ENCODE measurements at places on chromosomes 12 and 14. TPM values are rescaled to one million over a fixed set of nuclear protein-coding genes. Genes with fewer than 3 reads are reported as not detected.

NRXN3 gene
- 4.7 TPM for total RNA-seq

DNA sequence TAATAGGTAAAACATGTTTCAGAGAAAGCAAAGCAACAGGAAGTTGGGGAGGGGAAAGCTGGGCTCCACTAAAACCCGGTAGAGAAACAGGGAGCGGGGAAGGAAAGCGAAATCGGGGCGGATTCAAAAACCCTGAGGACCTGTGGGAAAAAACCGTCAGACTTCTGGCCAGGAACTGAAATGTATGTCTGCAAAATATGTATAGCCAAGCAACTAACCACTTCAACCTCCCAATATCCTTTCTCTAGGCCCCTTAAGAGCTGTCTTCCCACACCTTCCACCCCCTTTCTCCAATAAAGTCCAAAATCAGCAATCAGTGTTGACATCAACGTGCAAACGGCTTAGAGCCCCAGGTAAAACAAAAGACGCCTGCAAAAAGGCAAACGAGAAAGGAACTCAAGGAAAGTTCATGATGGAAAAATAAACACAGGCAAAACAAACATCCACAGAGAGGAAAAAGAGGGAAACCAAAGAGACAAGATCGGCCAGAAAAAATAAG, 32.8 kb downstream of the SIX1 start:
- DNase-seq = no peak

DNA sequence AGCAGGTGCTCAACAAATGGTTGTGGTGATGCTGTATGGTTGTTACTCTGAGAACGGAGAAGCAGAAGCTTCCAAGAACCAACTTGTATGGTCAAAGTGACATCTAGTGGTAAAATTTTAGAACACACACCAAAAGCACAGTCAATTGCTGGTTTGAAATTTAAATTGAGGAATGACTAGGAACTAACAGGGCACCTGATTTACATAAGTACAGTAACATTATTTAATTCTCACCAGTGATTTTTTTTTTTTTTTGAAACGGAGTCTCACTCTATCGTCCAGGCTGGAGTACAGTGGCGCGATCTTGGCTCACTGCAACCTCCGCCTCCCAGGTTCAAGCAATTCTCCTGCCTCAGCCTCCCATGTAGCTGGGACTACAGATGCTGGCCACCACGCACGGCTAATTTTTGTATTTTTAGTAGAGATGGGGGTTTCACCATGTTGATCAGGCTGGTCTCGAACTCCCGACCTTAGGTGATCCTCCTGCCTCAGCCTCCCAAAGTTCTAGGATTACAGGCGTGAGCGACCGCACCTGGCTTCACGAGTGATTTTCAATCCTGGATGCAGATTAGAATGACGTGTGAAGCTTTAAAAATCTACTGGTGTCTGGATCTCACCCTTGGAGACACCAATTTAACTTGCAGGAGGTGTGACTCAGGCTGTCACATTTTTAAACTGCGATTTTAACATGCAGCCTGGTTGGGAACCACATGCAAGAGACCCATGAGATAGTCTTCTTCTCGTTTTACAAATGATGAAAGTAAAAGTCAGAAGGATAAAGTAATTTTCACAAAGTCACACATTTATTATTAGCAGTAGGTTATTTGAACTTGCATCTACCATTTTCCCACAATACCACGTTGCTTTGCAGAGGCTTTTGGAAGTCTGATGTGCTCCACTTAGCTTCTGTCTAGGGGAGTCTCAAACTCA, 14.1 kb upstream of the NUMB start:
- DNase-seq = no peak

RNF34 gene
- 30.2 TPM for total RNA-seq

- no peak for DNase-seq
These were observed 27.9 kb downstream of the PPP2R5E start for GRCh38 chr14:63515240-63515639.

GRCh38 chr14:49853158-49853477, 530 bp upstream of the NEMF start:
- DNase-seq = no peak

KRT73 gene
- total RNA-seq = not detected

GRCh38 chr12:93442411-93443340, 929 bp upstream of the UBE2N start:
- DNase-seq = no peak

- no peak for DNase-seq
These were observed 16.3 kb upstream of the SINHCAF start for GRCh38 chr12:31342286-31342685.

OAS3 gene
- 20.1 TPM for total RNA-seq

DNA sequence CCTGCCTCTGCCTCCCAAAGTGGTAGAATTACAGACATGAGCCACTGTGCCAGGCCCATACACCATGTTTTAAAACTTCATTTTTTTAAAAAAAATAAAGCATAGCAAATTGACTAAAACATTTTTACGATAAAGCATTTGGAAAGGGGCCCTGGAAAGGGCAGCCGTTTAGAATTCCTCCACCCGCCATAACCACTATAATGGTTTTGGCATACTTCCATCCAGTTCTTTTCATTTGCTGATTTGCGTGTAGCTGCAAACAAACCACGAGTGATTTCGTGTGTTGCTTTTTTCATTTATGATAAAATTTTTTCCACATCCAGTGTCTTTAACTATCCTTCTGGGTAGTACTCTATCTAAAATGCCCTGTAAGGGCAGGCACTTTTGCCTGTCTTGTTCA, 91.8 kb upstream of the RIN3 start:
- DNase-seq = no peak

- no peak for DNase-seq
These were observed 21.4 kb upstream of the RCOR1 start for GRCh38 chr14:102571043-102571442.

DCP1B gene
- 17.4 TPM for total RNA-seq

DNA sequence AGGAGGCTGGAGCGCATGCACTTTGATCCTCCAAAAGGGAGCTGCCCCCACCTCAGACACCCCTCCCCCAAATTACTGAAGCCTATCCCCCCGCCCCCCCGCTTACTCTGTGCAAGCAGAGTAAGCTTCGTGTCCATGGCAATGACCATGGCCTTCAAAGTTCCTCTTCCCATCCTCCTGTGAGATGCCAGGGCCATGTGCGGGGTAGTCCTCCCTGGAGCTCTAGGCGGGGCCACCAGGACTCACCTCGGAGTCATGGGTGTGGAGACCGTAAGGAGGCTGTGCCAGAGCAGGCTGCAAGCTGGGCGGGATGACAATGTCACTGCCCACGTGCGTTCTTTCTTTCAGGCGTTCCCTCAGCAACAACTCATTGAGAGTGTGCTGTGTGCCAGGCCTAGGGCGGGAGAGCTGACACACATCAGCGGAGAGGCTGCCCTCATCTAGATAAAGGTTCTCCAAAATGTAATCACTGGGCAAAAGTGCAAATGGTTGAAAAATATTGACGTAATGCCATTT, 66.8 kb downstream of the C14orf132 start:
- no peak for DNase-seq

GRCh38 chr12:41940571-41940970, 204.1 kb downstream of the GXYLT1 start:
- no peak for DNase-seq

ADSS1 gene
- total RNA-seq = 10.3 TPM

PKP2 gene
- 16.2 TPM for total RNA-seq

DNA sequence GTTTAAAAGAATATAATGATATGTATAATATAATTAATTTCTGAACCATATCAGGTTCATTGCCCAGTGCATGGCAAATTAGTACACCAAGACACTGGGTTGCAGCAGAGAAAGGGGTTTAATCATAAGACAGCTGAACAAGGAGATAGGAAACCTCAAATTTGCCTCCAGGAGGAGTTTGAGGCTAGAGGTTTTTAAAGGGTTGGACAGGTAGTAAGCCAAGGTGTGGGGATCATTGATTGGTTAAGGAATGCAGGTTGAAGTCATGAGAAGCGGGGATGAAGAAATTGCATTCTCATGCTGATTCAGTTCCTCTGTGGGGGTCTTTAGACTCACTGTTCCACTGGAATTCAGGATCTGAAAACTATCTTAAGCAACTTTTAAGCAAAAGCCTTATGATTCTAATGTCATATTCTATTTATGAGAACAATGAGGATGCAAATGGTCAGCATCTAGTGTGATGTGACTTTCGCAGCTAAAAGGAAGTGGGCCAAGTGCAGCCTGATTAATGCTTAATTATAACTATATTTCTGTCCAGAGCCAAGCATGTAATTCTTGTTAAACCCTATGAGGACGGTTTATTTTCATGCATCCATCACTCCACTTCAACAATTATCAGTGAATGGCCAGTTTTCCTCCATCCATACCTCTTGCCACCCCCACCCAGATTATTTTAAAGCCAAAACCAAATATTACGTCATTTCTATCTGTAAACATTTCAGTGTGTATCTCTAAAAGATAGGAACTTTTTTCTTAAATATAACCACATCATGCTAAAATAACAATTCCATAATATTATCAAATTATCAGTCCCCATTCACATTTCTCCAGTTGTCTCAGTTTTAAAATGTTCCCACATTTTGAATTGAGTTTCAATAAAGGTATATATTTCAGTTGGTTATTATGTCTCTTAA, 14.9 kb downstream of the RNF212B start:
- DNase-seq = no peak

- no peak for DNase-seq
These were observed 85.8 kb downstream of the KIAA0586 start for GRCh38 chr14:58513272-58513671.

DNA sequence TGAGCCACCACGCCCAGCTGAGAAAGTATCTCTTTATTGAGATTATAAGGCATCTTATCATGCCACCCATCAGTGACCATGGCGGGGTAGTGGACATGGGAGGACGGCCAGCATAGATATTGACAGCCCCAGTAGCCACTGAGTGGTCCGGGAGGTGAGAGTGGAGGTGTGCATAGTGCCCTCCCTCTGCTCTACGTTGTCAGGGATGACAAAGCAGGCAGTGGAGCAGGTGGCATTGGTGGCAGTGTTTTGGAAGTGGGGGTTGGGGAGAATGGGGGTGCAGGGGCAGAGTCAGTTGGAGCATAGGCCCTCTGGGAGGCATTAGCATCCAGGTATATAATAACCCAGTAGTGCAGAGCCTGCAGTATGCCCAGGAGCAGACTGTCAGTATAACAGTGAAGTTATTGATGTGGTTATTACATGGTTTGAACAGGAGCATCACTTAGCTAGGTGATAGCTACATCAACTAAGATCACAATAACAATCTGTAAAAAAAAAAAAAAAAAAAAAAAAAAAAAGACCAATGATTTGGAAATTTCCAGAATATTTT, 41.1 kb downstream of the GNG2 start:
- DNase-seq = no peak

DNA sequence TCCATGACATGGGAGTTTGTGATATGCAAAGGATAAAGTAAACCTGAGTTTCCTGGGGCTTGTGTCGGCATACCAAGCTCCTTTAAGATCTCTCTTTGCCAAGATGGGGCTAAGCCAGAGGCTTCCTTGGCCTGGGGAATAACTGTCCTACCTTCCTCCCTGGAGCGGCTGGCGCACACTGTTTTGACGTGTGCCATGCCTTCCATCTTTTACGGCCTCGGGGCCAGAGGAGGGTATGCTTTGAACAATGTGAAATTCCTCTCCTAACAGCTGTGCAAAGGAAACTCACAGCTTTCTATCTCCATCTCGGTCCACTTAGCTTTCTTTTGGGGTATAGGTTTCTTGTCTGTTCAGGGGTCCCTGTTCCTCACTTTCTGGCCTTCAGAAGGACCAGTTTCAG, 55.2 kb downstream of the NTF3 start:
- DNase-seq = no peak

GRCh38 chr12:120754792-120755191, 29.2 kb downstream of the ACADS start:
- no peak for DNase-seq

- no peak for DNase-seq
These were observed 14.9 kb downstream of the ADGRD1 start for GRCh38 chr12:130968611-130969010.

DNA sequence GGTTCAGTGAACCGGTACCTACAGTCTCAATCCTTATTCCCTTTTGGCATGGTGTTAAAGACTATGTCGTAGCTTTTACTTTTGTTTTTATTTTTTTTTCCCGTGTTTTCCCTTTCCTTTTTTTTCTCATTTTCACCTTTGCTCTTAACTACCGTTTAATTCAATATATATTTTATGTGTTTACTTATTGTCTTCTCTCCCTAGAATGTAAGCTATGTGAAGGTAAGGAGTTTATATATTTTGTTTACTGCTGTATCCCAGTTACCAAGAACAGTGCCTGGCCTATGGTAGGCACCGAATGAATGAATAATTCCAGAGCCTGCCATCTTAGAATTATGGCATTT, 261 bp upstream of the MLH3 start:
- no peak for DNase-seq

SLC38A2 gene
- 352 TPM for total RNA-seq

Data from vagina (tissue), 2 donors.